ENCODE measurements at places on chromosomes 1 and 21.
A peak's percentile ranks its signal among the peaks of the same experiment; 100 is the strongest.

DNA sequence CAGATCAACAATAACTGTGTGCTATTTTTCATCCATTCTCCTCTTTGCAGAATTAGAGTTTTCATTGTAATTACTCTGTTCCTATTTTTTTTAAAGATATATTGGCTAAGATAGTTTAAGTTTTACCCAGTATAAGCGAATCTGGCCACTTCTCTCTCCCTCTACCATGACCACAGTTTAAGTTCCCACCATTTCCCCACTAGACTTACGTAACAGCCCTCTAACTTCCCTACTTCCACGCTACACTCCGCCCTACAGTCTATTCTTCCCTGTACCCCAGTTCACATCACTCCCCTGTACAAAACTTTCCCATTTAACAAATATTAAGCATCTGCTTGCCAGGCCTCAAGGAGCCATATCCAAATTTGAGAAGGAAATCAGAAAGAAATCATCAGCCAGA is 16.5 kb downstream of the CTSK start:
- DNase-seq: peak; percentile 93

DNA sequence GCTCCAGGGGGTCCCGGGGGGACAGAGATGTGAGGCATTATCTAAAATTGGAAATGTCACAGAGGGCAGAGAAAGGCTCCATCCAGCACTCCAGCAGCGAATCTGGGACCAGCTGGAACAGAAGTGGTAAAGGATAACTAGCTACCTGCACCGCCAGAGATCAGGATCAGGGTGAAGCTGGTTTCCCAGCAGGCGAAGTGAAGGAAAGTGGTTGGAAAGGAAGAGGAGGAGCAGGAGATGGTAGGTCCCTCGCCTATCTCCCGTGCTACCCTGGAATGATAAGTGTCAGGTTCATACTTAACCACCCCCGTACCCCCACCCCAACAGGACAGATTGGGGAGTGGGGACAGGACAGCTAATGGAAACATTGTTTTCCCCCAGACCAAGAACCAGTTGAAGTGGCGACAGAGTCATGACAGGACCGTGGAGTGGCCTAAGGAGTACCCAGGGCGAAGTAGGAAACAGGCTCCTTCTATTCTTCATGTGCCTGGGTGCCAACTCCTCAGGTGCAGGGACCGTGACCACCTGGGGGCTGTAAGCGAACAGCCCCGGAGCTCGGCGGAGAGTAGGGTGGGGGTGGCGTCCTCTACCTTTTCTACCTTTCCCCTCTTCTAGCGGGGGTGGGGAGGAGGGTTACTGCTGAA is 717 bp downstream of the B4GALT3 start:
- DNase-seq: no peak

DNA sequence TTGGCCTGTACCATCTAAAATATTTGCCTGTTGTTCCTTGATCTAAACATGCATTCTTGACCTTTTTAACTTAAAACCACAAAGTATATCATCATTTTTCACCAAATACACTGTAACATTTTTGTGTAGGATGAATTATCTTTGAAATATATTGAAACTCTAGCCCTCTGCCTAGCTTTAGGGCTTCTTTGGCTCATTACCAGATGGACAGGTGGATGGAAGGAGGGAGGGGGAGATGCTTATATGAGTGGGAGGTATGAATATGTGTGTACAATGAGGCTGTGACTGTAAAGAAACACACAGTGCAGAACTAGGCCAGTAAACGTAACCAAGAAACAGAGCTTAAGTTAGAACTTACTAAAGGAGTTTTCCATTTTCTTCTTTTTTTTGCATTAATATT is 118.5 kb downstream of the ESRRG start:
- DNase-seq: no peak

DNA sequence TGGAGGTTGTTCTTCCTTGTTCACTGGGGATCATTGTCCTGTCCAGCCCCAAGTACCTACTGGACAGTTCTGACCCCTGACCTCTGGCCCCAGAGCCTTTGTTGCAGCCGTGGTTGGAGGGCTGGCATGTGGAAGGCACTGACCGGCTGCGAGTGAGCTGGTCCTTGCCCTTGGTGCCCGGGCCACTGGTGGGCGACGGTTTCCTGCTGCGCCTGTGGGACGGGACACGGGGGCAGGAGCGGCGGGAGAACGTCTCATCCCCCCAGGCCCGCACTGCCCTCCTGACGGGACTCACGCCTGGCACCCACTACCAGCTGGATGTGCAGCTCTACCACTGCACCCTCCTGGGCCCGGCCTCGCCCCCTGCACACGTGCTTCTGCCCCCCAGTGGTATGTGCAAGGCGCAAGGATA is 11.4 kb downstream of the TIE1 start:
- no peak for DNase-seq

GRCh38 chr1:42266253-42267135 is 68.5 kb downstream of the FOXJ3 start:
- no peak for DNase-seq

GRCh38 chr1:244325056-244325758 is 126.5 kb downstream of the ADSS2 start:
- peak; percentile 76 for DNase-seq

- no peak for DNase-seq
Observed at GRCh38 chr1:204684206-204684570, 1.4 kb downstream of the LRRN2 start.

- DNase-seq: no peak
Observed at GRCh38 chr1:113401728-113402127, 11.4 kb downstream of the MAGI3 start.

DNA sequence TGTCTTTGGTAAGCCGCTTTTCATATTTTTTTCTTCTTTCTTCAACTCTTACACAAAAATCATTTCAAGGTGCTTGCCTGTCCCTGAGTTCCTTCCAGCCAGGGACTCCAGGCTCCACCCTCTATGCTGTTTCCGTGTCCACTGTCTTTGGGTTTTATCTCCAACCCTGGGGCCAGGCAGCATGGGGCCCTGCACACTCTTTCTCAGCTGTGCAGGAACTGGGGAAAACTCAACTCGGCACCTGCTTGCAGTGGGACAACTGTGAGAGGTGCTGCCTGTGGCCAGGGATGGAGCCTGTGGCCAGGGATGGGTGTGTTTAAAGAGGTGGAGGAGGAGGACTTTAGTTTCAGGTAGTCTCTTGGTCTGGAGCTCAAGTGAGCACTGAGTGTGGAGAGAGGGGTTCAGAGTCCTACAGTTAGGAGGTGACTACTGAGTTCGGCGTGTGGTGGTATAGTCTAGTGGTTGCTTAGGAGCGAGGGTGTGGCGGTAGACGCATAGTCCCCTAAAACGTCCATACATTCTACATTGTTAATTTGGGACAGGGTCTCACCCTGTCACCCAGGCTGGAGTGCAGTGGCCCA is 13.4 kb downstream of the TNFRSF8 start:
- no peak for DNase-seq

DNA sequence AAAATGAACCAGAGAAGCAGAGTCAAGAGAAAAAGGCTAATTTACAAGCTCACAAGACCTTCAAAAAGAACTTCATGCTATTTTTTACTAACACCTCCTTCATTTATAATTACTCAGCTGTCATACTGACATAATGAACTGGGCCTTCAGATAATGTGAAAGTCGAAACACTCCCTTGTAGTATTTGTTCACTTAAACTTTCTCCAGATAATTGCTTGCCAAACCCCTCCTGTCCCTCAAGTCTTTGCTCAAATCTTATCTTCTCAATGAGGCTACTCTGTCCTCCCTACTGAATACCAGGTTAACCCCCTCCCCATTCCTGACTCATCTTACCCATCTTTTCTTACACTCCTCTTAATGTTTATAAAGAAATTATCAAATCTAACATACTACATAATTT is 11.1 kb upstream of the MAP3K21 start:
- no peak for DNase-seq

GRCh38 chr1:78493451-78493850 is 2.7 kb downstream of the PTGFR start:
- no peak for DNase-seq

DNA sequence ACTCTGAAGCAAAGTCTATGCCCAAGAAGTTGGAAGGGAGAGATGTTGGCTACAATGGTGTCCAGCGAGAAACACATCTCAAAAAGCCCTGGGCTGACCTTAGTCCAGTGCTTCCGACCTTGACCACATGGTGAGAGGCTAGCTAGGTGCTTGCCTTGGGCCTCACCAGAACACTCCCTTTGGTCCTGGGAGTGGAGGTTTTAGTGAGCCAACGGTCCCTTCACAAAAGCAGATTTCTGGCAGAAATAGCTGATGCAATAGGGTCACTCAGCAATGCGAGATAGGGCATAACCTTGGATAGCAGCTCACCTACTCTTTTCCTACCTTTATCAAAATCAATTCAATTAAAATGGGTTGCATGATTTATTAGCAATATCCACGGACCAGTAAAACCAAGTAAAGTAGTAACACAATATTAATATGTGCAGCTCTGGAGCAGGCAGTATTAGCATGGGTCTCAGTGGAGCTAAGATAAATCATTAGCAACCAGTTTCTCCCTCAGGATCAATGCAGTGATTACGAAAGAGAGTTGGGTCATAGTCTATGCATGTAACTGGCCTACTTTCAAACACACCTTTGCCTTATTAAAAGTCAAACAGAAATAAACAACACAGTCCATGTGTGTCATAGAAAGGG is 1.9 kb downstream of the SLC30A10 start:
- DNase-seq: no peak

DNA sequence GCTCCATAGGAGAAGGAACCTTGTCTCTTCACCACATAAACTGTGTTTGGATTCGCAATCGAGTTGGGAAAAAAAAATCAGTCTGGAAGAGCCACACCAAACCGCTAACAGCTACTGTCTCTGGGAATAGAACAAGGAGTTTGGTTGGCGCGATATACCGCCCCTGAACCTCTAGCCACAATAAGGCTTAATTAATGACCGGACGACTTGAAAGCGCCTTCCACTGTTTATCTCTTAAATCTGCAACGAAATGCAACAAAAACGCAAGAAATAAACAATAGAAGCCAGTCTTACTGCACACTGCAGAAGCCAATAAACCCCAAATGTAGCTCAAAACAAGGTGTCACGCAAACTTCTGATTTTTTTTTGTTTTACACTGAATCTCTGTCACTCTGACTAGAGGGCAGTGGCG is 10.9 kb downstream of the BTBD19 start:
- no peak for DNase-seq

DNA sequence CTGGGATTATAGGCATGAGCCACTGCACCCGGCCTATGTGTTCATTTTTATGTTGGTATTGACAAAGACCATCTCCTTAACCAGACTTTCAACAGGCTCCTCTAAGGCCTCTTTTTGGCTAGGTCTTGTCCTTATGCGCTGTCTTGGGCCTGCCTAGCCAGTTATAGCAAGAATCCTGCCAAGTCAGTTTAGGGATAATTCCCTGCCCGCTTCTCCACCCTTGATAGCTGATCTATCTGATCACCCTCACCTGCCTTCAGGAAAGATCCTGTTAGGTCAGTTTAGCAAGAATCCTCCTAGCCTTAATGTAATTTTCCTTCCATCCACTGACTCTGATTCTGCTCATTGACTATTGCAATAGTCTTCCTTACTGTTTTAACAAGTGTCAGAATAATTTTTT is 2.4 kb upstream of the B4GALT3 start:
- DNase-seq: no peak

DNA sequence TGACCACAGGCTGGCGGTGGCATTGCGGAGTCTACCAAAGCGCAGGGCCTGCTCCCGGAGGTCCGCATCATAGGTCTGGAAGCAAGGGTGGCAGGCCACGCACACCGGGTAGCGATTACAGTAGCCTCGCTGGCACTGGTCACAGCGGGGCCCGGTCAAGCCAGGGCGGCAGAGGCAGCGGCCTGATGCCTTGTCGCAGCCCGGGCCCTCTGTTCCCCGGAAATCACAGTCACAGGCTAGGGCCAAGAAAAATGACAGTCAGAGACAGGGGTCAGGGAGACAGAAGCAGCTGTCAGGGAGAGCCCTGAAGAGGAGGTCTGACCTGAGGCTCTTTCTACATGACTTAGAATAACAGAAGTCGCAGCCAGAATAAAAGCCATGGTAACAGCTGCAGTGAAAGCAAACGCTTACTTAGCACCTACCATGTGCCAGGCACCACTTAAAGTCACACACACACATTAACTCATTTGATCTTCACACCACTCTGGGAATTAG is 26.4 kb downstream of the LAMB3 start:
- DNase-seq: peak; percentile 26

DNA sequence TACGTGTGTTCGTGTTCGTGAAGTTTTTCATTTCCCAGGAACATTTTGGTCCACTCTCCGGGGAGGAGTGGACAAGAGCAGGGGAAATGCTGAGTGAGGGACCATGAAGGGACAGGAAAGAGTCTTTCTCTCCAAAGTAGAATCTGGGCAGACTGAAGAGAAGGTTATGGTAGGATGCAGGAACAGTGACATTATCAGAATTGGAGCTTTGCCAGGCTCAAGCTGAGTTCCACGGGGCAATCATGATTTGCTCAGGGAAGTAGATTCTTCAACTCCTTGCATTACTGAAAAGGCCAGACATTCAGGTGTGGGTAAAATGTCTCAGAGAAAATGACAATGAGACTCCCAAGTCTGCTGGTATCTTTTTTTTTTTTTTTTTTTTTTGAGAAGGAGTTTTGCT is 16.6 kb downstream of the ATP1A4 start:
- DNase-seq: peak; percentile 14

- no peak for DNase-seq
Observed at GRCh38 chr1:183002267-183002666, 21.0 kb upstream of the LAMC1 start.

DNA sequence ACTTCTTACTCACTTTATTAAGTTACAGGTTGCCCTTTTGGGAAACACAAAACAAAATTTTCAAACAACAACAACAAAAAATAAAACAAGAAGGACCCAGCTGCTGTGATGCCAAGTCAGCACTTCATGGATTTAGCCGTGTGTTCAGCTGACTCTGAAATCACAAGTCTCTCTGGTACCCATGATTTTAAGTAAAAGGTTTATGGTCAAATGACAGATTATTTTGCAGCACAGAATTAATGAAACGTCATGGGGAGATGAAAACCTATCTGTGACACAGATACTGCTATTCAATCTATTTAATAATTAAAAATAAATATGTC is 7.1 kb downstream of the AJAP1 start:
- DNase-seq: no peak

DNA sequence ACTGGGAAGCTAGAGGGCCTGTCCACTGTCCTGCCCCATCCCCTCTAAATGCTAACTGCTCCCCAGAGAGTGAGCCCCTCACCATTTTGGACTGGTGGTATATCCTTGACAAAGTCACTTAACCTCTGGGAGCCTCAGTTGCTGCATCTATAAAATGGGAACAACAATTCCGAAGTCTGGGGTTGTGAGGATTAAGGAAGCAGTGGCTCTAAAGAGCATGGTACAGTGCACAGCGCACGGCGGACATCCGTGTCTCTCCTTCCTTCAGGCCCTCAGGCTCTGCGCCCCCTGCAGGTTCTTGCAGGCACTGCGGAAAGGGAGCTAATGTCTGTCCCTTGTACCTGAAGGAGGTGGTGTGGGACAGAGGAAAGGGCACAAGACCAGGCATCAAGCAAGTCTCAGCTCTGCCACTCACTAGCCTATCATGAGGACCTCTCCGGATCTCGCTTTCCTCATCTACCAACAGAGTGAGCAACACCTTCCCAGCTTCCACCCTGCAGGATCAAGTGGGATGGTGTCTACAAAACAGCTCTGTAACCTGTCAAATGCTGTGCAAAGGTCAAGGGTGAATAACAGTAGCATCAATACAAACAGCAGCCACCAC is 20.1 kb downstream of the ECE1 start:
- peak; percentile 59 for DNase-seq

- no peak for DNase-seq
Observed at GRCh38 chr21:32538147-32538792, 47.1 kb downstream of the TCP10L start.

Data from inflammatory macrophage (primary cell).